ENCODE measurements at places on chromosomes 6 and 20.

GRCh38 chr20:23654000-23654399 lies 16.2 kb upstream of the CST3 start:
- DNase-seq = no peak

DNA sequence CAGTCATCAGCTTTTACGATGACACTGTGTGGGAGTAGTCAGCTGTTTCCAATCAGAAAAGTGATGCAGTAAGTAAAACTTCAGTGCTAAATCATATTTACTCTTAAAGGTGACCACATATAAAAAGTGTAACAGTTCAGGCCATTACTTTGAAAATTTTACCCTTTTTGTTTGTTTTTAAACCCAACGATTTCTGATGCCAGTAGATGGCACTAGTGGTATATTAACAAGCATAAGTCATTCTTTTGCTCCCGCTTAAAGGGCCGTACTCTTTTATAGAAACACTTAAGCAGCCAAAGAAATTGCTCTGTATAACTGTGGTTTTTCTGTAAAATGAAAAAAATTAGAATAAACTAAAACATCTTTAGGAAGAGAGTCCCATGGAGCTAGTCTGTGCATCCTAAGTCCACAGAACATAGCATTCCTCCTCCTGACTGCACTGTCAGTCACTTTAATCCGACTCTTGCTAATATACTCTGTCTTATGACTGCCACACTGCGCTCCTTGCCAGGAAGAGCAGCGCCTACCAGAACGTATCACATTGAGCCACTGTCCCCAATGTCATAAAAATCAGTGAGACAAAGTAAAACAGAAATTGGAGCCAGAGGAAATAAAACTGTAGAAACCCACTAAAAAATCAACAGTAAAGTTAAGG lies 25.0 kb downstream of the HEBP2 start:
- no peak for DNase-seq

GRCh38 chr6:168703990-168704389 lies 263.0 kb downstream of the SMOC2 start:
- no peak for DNase-seq

DNA sequence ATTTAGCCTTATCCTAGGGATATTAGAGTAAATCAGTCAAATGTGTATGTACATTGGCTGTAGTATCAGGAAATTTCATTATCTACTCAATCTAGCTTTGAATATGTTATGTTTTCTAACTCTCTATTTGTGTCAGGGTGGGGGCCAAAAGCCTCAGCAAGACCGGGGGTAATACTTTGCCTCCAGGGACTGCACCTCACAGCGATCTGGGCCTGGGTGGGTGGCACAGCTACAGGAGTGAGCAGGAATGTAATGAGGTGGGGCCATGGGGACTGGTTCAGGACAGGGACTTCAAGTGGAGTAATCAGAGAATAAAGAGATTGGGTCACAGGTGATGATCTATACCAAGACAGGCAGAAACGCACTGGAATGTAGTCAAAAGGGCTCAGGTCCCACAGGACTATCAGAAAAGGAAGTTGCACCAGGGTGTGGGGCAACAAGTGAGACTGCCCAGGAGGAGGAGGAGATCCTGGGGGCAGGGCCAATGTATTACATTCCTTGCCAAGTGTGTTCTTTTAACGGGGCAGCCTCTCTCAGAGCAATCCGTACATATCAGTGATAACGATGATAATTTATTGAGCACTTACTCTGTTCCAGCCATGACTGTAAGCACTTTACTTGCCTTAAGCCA lies 54.0 kb downstream of the PIGU start:
- DNase-seq = no peak

GRCh38 chr20:16061351-16061750 lies 511.9 kb downstream of the KIF16B start:
- no peak for DNase-seq

DNA sequence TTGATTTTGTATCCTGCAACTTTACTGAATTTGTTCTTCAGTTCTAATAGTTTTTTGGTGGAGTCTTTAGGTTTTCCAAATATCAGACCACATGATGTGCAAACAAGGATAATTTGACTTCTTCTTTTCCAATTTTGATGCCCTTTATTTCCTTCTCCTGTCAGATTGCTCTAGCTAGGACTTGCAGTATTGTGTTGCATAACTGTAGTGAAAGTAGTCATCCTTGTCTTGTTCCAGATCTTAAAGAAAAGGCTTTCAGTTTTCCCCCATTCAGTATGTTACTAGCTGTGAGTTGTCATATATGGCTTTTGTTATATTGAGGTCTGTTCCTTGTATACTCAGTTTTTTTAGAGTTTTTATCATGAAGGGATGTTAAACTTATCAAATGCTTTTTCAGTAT lies 4.6 kb downstream of the MICB start:
- no peak for DNase-seq

DNA sequence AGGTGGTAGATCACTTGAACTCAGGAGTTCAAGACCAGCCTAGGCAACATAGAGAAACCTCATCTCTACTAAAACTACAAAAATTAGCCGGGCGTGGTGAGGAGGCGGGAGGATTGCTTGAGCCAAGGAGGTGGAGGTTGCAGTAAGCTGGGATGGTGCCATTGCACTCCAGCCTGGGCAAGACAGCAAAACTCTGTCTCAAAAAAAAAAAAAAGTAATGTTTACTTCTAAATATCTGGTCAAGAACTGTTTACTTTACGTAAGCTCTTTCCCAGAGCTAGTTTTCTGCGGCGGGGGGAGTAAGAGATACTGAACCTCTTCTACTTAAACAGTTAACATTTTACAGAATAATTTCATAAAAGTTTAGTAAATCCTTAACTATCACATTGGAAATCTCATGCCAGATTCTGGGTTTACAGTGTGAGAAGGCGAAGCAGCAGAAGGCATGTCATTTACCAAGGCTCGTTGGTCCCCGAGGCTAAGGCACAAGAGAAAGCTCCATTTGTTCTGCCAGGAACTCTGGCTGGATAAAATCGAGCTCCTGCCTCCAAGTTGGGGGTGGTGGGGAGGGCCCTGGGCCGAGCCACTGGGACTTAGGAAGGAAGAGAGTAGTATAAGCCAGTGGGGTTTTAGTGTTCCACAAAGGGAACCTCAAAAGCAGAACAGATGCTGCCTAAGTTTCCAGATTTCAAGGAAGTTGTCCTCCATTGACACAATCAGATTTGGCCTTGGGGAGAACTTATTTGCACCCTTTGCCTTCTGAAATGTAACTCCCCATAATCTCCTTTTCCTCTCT lies 41.7 kb downstream of the ARFGEF2 start:
- no peak for DNase-seq

DNA sequence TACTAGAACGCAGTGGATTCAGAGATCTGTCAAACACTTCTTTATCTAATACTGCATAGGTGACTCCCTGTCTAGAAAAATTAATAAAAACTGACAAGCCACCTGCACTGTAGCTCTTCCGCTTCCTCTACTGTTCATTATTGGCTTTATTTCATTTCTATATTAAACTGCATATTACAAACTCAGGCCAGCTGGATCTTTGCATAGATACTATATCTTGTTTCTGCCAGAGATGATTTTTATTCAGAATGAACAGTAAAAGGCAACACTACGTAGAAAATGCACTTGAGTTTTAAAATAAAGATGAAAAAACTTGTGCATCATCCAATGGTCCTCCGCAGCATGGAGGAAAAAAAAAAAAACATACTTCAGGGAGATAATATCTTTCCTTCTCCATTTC lies 508.3 kb downstream of the PRKN start:
- no peak for DNase-seq

- no peak for DNase-seq
Measured at GRCh38 chr6:84618836-84619235, 145.6 kb downstream of the TBX18 start.

Measured in stimulated activated CD8-positive, alpha-beta memory T cell treated with anti-CD3 and anti-CD28 coated beads, Interleukin-12 subunit alpha, Interleukin-12 subunit beta, amount 100 ng/mL, for 1 hour (primary cell).